ENCODE measurements at places on chromosomes 3 and 15.

- DNase-seq: no peak
Measured at GRCh38 chr15:77038312-77039216, 32.3 kb downstream of the TSPAN3 start.

DNA sequence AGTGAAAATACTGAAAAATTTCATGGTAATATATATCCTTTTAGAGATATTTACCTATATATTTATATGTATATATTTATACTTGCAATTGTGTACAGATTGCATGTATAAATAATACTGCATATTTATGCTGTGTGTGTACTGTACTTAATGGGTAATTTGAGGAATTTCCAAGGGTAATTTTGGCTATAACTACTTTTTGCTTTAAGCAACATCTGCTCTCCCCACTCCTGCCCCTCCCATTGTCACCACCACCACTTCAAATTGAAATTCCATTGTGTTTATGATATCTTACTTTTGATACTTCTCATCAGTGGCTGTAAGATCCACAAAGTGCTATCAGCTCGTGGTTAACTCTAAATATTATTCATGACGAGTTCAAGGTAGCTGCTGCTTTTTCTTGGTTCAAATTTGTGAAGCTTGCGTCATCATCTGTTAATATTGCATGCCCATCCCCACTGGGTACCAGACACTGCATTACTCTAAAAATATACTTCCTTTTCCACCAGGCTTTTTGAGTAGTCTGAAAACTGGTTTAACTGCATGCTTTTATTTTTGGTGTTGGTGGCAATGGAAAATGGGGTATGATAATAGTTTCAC is 91.7 kb upstream of the MITF start:
- no peak for DNase-seq

GRCh38 chr3:118806423-118806822 is 228.2 kb downstream of the IGSF11 start:
- no peak for DNase-seq

DNA sequence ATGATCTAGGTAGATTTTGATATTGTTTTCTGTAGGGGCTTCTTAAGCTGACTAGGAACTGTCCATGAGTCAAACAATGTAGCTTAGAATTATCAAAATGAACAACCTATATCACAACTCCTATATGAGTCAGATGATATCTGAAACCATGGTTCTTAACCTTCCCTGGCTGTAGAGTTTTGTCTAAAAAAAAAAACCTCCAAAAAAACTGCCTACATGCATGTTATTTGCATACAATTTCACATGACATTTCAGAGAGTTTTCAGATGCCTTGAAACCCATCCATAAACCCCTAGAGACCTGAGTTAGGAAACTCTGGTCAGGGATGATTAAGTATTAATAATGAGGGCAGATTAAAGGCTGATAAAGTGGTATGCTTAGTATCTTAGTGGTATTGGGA is 157.0 kb downstream of the CHST2 start:
- no peak for DNase-seq

DNA sequence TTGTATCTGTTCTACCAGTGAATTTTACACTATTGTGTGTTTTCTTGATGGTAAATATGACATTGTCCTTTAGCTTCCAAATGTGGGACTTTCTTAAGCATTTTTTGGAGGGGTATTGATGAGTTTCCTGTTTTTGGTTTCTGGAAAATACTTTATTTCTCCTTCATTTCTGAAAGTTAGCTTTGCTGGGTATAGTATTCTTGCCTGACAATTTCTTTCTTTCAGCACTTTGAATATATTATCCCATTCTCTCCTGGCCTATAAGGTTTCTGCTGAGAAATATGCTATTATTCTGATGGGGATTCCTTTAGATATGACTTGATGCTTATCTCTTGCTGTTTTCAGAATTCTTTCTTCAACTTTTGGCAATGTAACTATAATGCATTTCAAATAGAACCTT is 15.4 kb upstream of the ATP2C1 start:
- DNase-seq: no peak

DNA sequence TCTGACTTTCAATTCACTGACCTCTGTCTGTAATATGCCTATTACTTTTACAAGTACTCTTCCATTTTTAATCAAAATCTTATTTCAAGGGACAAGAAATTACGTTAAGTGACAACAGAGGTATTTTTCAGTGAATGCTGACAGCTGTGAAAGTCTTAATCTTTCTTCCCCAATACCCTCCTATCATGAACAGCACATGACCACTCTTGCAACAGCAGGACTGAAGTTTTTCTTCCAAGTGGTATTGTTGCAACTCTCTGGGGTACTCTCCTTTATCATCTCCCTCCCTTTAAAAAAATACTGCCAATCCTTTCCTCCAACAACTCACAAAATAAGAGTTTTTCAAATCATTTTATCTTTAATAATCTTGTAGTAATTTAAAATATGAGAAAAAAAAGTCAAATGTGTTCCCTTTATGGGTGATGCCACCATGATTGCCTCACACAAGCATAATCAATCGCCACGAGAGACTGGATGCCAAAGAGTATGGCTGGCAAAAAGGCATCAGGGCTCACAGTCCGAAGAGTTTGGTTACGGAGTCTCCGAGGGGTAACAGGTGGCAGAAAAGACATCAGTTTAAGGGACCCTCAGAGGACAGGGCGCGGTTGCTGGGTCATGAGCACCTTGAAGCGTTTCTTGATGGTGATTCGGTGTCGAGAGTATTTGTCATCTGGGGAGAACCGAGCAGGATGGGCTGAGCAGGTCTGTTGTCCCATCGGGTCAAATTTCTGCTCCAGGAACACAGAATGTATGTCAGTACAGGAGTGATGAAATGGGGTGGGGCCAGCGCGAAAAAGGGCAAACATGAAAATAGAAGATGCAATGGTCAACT is 1.3 kb downstream of the NOP10 start:
- DNase-seq: no peak

- no peak for DNase-seq
Measured at GRCh38 chr15:63974021-63974420, 72.3 kb downstream of the DAPK2 start.

GRCh38 chr3:65173841-65174240 is 486.0 kb upstream of the ADAMTS9 start:
- DNase-seq: no peak

- no peak for DNase-seq
Measured at GRCh38 chr3:173761161-173761560, 363.6 kb downstream of the NLGN1 start.

GRCh38 chr3:49674497-49674983 is 389 bp downstream of the APEH start:
- DNase-seq: no peak

GRCh38 chr15:57236561-57237300 is 139.6 kb upstream of the CGNL1 start:
- no peak for DNase-seq

Data from effector CD8-positive, alpha-beta T cell (primary cell).